SJSA1 (cell line): ENCODE measurements at places on chromosomes 16 and 17. TPM values are rescaled to one million over a fixed set of nuclear protein-coding genes. Genes with fewer than 3 reads are reported as not detected.

The CLEC18B gene
- total RNA-seq, result not detected in 2 replicates

The TAT gene
- not detected in 2 replicates for total RNA-seq

The CCL4 gene
- not detected in 2 replicates for total RNA-seq

The PIEZO1 gene
- 142 and 181 TPM in 2 replicates for total RNA-seq

The HSDL1 gene
- total RNA-seq, result 29.0 and 36.4 TPM in 2 replicates

The PIPOX gene
- 1.00 TPM in 1 of 2 replicates, not detected in the other for total RNA-seq

The KRT13 gene
- not detected in 2 replicates for total RNA-seq

The MARVELD3 gene
- not detected in 2 replicates for total RNA-seq

The AANAT gene
- not detected in 2 replicates for total RNA-seq

The PRSS33 gene
- not detected in 2 replicates for total RNA-seq

The HAS3 gene
- total RNA-seq, result 0.58 and 1.4 TPM in 2 replicates

The GFOD2 gene
- total RNA-seq, result 13.5 and 19.7 TPM in 2 replicates

GRCh38 chr17:34222722-34223497 is 32.2 kb upstream of the CCL2 start:
- no peak for DNase-seq

DNA sequence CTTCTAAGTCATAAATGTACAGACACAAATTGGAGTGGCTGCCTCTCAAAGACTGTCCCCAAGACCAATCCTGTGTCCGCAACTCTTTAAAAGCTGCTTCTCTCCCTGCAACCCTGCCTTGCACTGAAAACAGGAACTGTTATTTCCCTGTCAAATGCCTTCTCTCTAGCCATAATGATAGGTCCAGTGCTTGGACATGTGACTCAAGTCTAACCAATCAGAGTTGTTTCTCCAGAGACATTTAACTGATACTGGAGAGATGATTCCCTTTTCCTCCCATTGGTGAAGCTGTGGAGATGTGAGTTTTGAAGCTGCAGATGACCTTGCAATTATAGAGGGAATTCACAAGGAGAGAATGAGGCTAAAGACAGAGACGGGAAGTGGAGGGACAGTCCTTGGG is 253.3 kb upstream of the CDH5 start:
- no peak for DNase-seq

DNA sequence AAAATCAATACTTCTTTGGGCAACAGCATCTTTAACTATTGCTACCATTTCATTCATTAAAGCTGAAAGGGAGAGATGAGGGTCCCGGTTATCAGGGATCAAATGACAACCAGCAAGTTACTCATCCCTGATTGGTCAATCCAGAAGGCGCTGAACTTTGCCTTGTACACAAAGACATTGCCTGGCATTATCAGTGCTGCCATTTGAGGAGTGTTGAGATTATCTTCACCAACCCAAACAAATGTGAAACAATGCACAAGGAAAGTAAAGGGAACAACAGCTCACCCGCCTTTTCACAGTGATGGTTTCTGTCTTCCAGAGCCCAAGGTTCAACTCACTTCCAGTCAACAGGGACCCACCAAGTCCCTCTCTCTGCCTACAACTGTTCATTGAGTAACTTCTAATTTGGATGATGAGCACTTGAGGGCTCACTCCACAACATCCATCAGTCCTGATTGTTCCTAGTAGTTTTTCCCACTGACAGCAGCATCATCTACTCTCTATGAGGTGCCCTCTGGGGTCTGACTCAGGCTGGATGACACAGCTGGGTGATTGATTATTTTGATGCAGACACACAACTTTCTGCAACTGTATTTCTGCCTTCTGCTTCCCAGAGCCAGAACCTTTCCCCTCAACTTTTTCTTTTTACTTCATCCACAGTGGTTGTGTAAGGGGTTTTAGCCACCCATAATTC is 32.0 kb downstream of the LYRM9 start:
- no peak for DNase-seq

DNA sequence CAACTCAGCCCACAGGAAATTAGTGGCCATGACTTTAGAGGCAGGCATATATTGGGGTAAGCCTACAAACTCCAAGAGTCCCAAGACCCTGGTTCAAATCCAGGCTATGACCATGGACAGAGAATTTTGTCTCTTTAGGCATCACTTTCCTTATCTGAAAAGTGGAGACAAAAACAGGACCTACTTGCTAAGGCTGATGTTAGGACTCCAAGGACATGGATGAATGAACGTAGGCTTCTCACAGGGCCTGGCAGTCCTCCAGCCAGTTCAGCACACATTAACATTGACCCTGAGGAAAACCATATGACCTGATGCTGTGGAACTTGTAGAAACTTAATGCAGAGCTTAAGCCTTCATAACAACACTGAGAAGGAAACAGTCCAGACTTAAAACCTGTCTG is 1.4 kb downstream of the FKBP10 start:
- DNase-seq, result no peak

GRCh38 chr17:78738278-78738677 is 43.8 kb downstream of the CYTH1 start:
- DNase-seq, result no peak

DNA sequence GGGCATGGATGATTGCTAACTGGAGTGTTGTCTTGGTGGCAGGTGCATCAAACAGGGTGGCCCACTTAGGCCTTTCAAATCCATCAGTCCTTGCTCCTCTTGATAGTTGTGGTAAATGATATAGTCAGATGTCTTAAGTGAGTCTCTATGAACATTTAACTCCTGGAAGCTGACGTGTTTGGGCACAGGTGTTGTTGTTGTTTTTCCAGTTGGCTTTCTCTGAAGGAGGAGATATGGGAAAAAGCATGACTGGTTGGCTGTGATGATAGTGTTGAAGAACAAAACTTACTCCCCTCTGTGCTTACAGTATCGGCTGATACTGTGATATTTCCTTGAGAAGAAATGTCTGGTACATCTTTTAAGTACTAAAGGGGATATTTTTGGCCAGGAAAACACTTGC is 18.0 kb downstream of the TNRC6A start:
- no peak for DNase-seq

GRCh38 chr17:34711646-34712045 is 132.3 kb downstream of the TMEM132E start:
- DNase-seq, result peak; percentile 23

DNA sequence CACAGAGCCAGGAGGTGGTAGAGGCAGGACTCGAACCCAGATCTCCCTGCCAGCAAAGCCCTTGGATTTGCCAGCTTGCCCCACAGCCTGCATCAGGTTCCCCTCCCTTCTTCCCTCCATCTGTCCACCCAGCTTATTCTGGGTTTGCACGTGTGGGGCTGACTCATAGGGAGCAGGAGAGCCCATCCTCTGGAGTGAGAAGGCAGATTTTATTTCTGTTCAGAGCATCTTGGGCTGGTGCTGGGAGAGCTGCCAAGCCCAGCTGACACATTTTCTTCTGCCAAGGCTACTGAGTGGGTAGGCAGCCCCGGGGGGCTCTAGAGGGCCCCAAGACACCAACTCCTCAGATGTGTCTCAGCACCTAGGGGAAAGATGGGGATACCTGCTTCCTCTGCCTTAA is 106.3 kb upstream of the CRHR1 start:
- DNase-seq, result no peak

DNA sequence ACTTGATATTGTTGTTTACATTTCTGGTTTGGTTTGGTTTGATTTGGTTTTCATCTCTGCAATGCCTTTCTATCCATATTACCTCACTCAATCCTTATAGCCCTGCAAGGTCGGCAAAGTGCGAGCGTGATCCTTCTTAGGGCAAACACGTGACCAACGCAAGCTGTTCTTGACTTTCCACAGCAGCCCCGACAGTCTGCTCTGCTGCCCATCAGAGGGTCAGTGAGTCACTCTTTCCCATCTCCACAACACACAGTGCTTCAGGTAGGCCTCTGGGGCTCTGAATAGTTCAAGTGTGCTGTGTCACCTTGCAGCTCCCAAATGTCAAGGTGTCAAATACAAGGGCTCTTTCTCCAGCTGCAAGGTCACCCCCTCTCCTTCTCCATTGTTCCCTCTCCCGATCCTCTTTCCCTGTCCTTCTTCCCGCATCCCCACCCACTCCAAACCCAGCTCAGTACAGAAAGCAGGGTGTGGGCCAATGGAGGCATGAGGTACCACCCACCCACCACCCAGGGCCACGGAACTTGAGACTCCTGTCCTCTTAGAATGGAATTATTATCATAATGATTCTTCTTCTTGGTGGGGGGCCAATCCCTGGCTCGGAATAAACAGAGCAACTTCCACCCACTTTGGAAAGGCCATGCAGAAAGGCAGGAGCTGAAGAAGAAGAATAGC is 139.7 kb downstream of the SLC39A11 start:
- DNase-seq, result no peak

- no peak for DNase-seq
Observed at GRCh38 chr16:11893571-11893970, 22.2 kb downstream of the GSPT1 start.

DNA sequence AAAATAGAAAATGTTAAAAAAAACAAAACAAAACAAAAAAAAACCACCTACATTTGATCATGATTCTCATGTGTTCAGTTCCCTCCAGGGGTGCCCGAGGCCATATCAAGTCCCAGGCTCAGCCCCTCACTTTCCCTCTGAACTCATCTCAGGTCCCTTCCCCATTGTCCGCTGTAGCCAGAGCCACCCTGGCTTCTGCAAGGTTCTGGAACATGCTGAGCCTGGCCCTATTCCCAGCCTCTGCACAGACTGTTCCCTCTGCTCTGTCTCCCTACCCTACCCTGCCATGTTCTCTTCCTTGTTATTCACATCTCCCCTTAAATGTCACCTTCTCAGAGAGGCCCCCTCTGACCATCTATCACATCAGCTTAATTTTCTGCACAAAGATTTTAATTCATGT is 46.9 kb downstream of the TK2 start:
- peak; percentile 19 for DNase-seq

DNA sequence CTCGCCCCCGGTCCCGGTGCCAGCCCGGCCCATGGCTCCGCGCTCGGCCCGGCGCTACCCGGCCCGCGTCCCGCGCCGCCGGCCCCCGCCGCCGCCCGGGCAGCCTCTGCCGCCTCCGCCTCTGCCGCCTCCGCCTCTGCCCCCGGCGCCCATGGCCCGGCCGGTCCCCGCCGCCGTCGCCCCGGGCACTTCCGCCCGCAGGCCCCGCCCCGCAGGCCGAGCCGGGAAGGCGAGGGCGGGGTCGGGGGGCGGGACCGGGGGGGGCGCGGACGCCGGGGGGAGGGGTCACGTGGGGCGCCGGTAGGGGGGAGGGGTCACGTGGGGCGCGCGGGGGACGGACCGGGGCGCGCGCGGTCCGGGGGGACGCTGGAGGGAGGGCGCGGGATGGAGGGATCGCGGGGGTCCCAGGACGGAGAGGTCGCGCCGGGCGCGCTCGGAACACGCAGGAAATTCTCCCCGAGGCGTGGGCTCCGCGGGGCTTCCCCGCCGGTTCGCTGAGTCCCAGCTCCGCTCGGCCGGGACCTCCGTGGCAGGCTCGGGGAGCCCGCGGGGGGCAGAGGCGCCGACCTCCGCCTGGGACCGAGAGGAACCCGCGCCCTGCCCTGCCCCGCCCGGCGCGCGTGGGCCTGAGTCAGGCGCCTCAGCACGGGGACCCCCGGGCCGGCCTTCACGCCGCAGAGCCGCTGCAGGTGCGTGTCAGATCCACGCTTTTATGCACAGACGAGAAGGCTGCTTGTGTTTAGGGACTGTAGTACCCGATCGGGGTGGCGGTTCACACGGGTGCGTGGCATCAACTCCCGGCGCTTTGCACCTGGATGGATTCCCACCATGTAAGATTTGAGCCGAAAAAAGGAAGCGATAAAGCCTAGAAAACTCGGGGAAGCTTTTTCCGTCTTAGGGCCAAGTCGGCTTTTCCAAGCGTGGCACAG is at the start of gene PGAP6:
PGAP6 (minus strand) TSS at position 190 of the 929 bp plus-strand sequence; CDS start at position 33, 157 bp downstream.
- DNase-seq, result no peak

GRCh38 chr17:45953561-45953960 is 45.5 kb upstream of the STH start:
- DNase-seq, result no peak

DNA sequence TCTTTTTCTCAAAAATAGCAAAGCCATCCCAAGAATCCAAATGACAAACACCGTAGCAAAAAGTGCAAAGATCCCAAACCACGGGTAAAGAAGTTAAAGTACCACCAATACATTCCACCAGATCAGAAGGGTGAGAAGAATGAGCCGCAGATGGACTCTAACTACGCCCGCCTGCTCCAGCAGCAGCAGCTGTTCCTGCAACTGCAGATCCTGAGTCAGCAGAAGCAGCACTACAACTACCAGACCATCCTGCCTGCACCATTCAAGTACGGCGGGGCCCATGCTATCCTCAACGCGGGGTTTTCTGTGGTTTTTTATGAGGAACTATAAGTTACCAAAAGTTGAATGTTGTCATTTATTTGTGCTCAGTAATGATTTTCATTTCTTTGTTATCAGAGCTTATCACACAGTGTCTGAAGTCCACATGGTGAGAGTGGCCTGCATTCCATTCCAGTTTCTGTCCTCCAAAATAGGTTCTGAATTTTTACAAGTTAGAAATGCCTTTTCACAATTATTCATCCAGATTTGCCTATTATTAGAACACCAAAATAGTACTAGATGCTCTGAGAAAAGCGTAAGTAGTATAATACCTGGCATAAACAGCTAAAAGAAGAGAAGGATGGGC is 169.2 kb downstream of the MRTFB start:
- DNase-seq, result no peak

- no peak for DNase-seq
Observed at GRCh38 chr17:77616254-77616731, 342.2 kb upstream of the TNRC6C start.

- peak; percentile 34 for DNase-seq
Observed at GRCh38 chr17:42937712-42938596, 26.3 kb downstream of the AARSD1 start.

- no peak for DNase-seq
Observed at GRCh38 chr16:74463888-74464287, 42.6 kb upstream of the CLEC18B start.

- peak; percentile 82 for DNase-seq
Observed at GRCh38 chr17:75764711-75765421, at the start of gene GALK1. Gene GALK1 (minus strand): TSS chr17:75765192. CDS start chr17:75765136, 56 bp downstream.

DNA sequence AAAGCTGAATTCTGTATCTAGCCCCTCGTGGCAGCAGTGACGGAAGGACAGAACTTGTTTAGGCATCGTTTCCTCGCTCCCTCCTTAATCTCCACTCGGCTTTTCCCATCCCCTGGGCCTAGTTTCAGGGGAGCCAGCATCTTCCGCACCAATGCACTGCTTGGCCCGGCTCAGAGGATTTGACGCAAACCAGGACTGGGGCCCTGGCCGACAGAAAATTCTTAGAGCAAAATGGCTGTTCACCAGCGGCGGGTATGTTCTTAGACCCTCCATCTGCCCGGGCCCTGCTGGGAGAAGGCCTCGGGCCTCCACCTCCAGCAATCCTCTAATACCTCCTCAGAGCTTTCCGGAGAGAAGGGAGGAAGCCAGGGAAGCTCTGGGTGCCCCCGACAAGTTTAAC is 54.6 kb downstream of the TBC1D16 start:
- no peak for DNase-seq

DNA sequence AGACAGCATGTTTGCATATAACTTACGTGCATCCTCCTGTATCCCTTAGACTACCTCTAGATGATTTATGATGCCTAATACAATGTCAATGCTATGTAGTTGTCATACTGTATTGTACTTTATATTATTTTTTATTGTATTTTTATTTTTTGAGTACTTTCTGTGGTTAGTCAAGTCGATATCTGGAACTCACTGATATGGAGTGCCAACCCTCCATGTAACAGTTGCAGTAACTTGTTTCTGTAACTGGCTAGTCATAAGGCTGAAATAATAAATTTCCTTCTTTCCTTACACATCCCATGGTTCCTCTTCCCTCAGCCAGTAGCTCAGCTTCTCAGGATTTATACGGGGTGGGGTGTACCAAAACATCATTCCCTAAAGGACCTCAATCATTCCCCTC is 23.5 kb downstream of the MPHOSPH6 start:
- no peak for DNase-seq

- DNase-seq, result no peak
Observed at GRCh38 chr16:14306485-14307058, 235.5 kb downstream of the MRTFB start.
